Small intestine (tissue), 16 donors: ENCODE measurements at places on chromosomes 12 and 14.

- no peaks in the 10 kb centered on the region for H3K27me3 ChIP-seq
- peak overlapping the region; percentile 59 for H3K27ac ChIP-seq
- DNase-seq, result peak; percentile 57
- H3K4me1 ChIP-seq, result peaks cover 9% of the 10 kb centered on the region
These were observed 251.5 kb downstream of the FOXN3 start for GRCh38 chr14:89165189-89166181.

- H3K27ac ChIP-seq, result no peak overlapping the region
- peaks cover 2% of the 10 kb centered on the region for H3K4me1 ChIP-seq
- H3K36me3 ChIP-seq, result peaks cover 12% of the 10 kb centered on the region
- no peak for DNase-seq
- H3K4me3 ChIP-seq, result no peak overlapping the region
These were observed 47.1 kb downstream of the IL31 start for GRCh38 chr12:122126713-122127597.

DNA sequence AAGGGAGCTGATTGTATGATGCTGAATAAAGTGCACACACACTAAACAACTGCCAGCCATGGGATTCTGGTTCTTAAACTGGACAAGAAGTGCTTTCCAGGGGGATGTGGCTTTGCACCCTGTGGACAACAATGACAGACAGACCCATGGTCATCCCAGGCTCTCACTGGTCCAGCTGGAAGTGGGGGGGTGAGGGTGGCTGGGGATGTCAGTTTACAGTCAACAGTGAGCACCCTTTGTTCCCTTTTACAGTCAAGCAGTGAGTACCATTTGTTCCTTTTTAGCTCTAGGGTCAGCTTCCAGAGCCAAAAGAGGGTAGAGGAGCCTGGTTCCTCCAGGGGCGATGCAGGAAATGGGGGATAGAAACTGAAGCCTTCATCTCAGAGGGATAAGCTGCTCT, 100.7 kb downstream of the SMOC1 start:
- no peak overlapping the region for H3K4me3 ChIP-seq
- DNase-seq, result no peak
- H3K36me3 ChIP-seq, result no peaks in the 10 kb centered on the region
- H3K4me1 ChIP-seq, result no peaks in the 10 kb centered on the region
- no peak overlapping the region for H3K27ac ChIP-seq
- no peaks in the 10 kb centered on the region for H3K27me3 ChIP-seq

GRCh38 chr14:105322791-105323556, 8.4 kb downstream of the PACS2 start:
- H3K27me3 ChIP-seq, result no peaks in the 10 kb centered on the region
- H3K27ac ChIP-seq, result no peak overlapping the region
- no peaks in the 10 kb centered on the region for H3K4me1 ChIP-seq
- DNase-seq, result no peak

DNA sequence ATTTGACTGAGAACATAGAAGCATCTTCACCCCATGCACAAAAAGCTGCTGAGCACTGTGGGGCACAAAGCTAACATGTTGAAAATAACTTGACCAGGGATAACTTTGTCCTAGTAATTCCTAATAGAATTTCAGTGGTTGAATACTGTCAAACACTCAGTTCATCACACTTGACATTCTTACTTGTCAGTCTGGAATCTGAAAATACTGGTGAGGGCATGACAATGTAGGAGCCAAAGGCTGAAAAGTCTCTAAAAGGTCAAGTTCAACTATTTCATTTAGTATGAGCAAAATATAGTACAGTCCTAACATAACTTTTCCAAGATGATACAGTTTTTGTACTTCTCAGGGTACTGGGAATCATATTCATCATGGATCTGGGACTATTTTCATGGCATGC, 504.4 kb upstream of the LMO3 start:
- no peak overlapping the region for H3K4me3 ChIP-seq
- no peaks in the 10 kb centered on the region for H3K4me1 ChIP-seq
- DNase-seq, result no peak
- H3K36me3 ChIP-seq, result no peaks in the 10 kb centered on the region
- H3K27me3 ChIP-seq, result no peaks in the 10 kb centered on the region
- no peak overlapping the region for H3K27ac ChIP-seq

GRCh38 chr14:85252011-85252410, 277.9 kb upstream of the FLRT2 start:
- no peak overlapping the region for H3K4me3 ChIP-seq
- no peak overlapping the region for H3K27ac ChIP-seq
- no peaks in the 10 kb centered on the region for H3K4me1 ChIP-seq
- no peaks in the 10 kb centered on the region for H3K27me3 ChIP-seq

DNA sequence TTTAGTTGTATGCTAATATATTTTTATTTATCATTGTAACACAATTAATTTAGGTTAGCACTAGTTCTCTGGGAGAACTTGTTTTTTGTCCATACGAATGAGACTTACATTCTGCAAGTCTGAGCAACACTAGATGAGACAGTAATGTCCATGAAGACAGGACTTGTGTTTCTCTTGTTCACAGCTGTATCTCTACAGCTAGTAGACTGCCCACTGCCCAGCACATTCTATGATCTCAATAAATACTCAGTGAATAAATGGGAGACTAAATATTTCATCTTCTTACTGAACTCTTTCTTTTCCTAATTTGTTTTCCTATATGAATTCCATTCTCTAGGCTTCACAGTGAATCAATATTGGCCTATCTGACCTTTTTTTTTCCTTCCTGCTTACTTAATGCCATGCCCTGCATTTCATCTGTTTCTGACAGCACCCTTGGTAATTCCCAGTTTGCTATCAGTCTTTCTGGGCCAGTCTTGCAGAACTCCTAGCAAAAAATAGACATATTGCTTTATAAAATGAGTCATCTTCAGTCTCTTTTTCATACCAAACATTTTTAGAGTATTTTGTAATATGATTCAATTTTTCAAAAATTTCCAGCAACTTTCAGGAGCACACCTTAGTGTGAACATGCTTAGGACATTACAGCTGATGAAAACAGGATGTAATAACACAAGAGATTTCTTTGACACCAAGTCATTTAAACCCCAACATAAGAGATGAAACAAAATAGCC, 185.5 kb upstream of the ATP2B1 start:
- H3K27ac ChIP-seq, result no peak overlapping the region
- no peaks in the 10 kb centered on the region for H3K27me3 ChIP-seq
- H3K36me3 ChIP-seq, result no peaks in the 10 kb centered on the region
- H3K4me3 ChIP-seq, result no peak overlapping the region

GRCh38 chr12:107635139-107635538, 50.5 kb upstream of the PWP1 start:
- H3K27me3 ChIP-seq, result no peaks in the 10 kb centered on the region
- no peak overlapping the region for H3K27ac ChIP-seq
- no peak overlapping the region for H3K4me3 ChIP-seq
- no peak for DNase-seq
- H3K4me1 ChIP-seq, result no peaks in the 10 kb centered on the region

DNA sequence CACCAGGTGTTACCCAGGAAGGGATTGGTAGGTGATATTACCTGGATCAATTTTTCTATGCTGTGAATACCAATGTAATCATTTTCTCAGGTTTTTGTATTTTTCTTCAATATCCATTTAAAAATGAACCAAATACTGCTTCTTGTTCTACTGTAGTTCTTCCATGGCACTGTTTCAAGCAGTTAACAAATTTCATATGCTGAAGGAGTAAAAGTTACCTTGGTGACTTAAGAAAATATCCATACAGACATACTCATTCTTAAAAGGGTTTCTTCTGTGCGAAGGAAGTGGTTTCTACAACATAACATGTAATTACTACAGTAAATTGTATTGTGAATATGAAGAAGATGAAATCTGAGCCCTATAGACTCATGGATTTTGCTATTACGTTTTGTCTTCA, 222.5 kb downstream of the TMEM117 start:
- H3K4me1 ChIP-seq, result no peaks in the 10 kb centered on the region
- H3K27me3 ChIP-seq, result no peaks in the 10 kb centered on the region
- no peak for DNase-seq
- no peaks in the 10 kb centered on the region for H3K36me3 ChIP-seq

DNA sequence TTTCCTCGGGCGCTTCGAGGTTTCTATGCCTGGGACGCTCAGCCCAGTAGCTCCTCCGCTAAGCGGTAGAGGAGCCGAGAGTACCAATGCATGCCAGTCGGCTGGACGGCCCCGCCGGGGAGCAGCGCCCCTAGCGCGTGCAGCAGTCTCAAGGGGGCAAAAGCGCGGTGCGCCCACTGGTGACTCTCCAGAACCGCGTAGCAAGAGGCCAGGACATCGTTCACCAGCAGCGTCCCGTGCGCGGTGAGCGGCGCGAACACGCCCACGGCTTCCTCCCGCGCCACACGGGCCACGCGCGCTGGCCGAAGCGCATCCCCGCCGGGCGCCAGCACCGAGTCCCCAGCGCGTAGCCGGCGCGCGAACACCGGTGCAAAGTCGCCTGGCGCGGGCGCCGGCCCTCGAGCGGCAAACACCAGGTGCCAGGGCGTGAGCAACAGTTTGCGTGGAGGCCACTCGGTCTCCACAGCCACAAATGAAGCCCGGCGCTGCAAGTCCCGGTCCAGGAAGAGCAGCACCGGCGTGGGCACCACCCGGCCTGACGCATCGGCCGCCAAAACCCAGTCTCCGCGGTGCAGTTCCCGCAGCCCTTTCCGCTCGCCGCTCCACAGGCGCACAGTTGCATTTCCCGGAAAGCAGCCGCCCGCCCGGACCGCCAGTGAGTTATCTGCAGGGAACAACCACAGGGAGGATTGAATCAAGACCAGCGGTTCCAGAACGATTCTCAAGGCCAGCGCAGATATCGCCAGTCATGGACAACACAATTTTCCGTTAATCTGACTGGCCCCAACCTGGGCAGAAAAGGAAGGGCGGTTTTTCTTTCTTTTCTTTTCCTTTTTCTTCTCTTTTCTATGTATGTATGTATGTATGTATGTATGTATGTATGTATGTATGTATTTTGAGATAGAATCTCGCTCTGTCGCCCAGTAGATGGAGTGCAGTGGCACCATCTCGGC, 4.5 kb downstream of the DHH start:
- no peak for DNase-seq
- H3K27ac ChIP-seq, result no peak overlapping the region
- H3K36me3 ChIP-seq, result no peaks in the 10 kb centered on the region
- H3K27me3 ChIP-seq, result peaks cover 22% of the 10 kb centered on the region

DNA sequence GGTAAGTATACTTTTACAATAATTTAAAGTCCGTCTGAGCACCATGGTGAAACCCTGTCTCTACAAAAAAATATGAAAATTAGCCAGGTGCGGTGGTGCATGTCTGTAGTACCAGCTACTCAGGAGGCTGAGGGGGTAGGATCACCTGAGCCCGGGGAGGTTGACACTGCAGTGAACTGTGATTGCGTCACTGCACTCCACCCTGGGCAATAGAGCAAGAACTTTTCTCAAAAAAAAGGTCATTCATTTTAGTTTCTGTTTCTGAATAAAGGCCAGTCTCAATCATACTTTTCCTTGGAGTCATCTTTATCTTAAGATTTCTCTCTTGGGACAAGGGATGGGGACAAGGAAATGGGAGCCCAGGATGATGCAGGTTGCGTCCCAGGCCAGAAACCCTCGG, 12.9 kb downstream of the ANKRD13A start:
- H3K36me3 ChIP-seq, result peaks cover 17% of the 10 kb centered on the region
- H3K4me1 ChIP-seq, result peaks cover 9% of the 10 kb centered on the region
- no peak overlapping the region for H3K4me3 ChIP-seq
- peak; percentile 89 for DNase-seq
- H3K27ac ChIP-seq, result peak overlapping the region; percentile 87

- no peaks in the 10 kb centered on the region for H3K27me3 ChIP-seq
- H3K27ac ChIP-seq, result no peak overlapping the region
- H3K4me3 ChIP-seq, result no peak overlapping the region
- H3K4me1 ChIP-seq, result peaks cover 2% of the 10 kb centered on the region
These were observed 211.9 kb downstream of the TTC8 start for GRCh38 chr14:89036371-89036770.

GRCh38 chr14:50791201-50791600, 39.8 kb downstream of the NIN start:
- no peaks in the 10 kb centered on the region for H3K36me3 ChIP-seq
- no peak overlapping the region for H3K27ac ChIP-seq
- DNase-seq, result no peak
- H3K4me1 ChIP-seq, result no peaks in the 10 kb centered on the region
- no peak overlapping the region for H3K4me3 ChIP-seq

- no peaks in the 10 kb centered on the region for H3K27me3 ChIP-seq
- H3K27ac ChIP-seq, result peak overlapping the region; percentile 27
- H3K4me1 ChIP-seq, result no peaks in the 10 kb centered on the region
These were observed 57.2 kb upstream of the ATP2A2 start for GRCh38 chr12:110223777-110224378.

DNA sequence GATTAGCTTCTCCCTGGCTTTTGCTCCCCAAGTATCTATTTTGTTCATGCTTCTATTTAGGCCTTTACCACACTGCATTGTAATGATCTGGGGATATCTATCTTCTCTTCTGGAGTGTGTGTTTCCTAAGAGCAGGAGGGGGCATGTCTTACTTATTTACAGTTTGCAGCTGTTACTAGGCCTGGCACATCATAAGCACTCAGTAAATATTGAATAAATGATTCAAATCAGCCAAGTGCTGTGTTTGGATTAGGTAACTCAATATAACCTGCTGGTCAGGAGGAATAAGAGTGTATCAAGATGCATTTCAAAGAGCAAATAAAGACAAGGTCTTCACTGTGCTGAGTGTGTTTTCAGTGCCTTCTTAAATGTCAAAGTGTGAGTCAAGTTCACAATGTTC, 186.1 kb downstream of the FOXG1 start:
- no peaks in the 10 kb centered on the region for H3K27me3 ChIP-seq
- no peaks in the 10 kb centered on the region for H3K36me3 ChIP-seq
- H3K27ac ChIP-seq, result no peak overlapping the region

GRCh38 chr12:78293059-78293686, 462.5 kb downstream of the NAV3 start:
- no peaks in the 10 kb centered on the region for H3K27me3 ChIP-seq
- no peaks in the 10 kb centered on the region for H3K4me1 ChIP-seq
- H3K27ac ChIP-seq, result no peak overlapping the region
- no peaks in the 10 kb centered on the region for H3K36me3 ChIP-seq

- DNase-seq, result peak; percentile 27
- H3K27ac ChIP-seq, result no peak overlapping the region
- no peaks in the 10 kb centered on the region for H3K36me3 ChIP-seq
- peaks cover 6% of the 10 kb centered on the region for H3K27me3 ChIP-seq
These were observed 28.5 kb upstream of the TUBA1C start for GRCh38 chr12:49236423-49236822.

- no peaks in the 10 kb centered on the region for H3K27me3 ChIP-seq
- no peaks in the 10 kb centered on the region for H3K36me3 ChIP-seq
- H3K4me1 ChIP-seq, result no peaks in the 10 kb centered on the region
- no peak for DNase-seq
These were observed 79.0 kb downstream of the TMX1 start for GRCh38 chr14:51318813-51319597.

DNA sequence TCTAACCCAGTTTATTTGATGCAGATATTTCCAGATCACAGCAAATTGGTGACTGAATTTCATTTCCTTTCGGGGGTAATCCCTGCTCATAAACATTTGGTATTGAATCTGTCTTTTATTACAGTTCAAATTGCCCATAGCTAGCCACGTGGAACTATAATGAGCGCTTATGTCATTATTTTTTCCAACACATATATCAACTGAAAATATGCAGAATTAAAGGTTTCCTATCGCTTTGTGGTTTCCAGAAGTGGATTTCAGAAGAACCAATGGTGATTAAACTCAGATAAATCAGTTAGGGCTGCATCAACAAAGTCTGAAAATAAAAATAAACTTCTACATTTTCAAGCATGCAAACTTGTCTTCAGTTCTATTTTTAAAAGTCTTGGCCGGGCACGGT, 111.9 kb downstream of the PIK3C2G start:
- H3K27ac ChIP-seq, result no peak overlapping the region
- H3K4me3 ChIP-seq, result no peak overlapping the region
- no peaks in the 10 kb centered on the region for H3K27me3 ChIP-seq
- H3K4me1 ChIP-seq, result no peaks in the 10 kb centered on the region
- no peaks in the 10 kb centered on the region for H3K36me3 ChIP-seq

- H3K27me3 ChIP-seq, result no peaks in the 10 kb centered on the region
- no peak overlapping the region for H3K27ac ChIP-seq
- DNase-seq, result no peak
- no peaks in the 10 kb centered on the region for H3K4me1 ChIP-seq
These were observed 200.5 kb upstream of the PRICKLE1 start for GRCh38 chr12:42789808-42790760.
